ENCODE measurements at places on chromosomes 16 and 17.
A peak's percentile ranks its signal among the peaks of the same experiment; 100 is the strongest.

DNA sequence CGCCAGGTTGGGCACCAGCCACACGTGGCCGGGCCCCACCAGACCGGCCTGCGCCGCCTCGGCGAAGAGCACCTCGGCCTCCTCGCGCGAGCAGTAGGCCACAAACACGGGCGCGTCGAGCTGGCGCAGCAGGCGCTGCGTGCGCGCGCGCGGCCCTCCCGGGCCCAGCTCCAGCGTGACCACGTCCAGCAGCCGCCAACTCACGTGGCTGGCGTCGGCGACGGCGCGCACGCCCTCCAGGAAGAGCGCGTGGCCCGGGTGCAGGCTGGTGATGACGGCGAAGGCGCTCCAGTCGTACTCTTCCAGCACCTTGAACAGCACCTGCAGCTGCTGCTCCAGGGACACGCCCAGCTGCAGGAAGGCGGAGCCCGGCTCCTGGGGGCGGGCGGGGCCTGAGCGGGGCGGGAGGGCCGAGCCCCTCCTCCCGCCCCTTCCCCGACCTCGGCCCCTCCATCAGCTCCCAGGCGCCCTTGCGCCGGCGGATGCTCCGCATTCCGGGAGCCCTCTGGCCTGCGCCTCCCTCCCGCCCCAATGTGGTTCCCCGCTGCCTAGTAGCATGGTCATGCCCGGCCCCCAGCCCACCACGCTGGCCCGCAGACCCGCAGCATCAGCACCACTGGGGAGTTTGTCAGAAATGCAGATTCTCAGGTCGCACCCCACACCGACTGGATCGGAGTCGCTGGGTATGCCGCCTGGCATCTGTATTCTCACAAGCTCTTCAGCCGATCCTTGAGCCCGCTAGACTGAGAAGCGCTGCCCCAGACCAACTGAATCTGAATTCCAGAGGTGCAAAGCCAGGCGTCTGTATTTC lies 7.2 kb downstream of the GRIN2C start:
- peak; percentile 73 for DNase-seq

DNA sequence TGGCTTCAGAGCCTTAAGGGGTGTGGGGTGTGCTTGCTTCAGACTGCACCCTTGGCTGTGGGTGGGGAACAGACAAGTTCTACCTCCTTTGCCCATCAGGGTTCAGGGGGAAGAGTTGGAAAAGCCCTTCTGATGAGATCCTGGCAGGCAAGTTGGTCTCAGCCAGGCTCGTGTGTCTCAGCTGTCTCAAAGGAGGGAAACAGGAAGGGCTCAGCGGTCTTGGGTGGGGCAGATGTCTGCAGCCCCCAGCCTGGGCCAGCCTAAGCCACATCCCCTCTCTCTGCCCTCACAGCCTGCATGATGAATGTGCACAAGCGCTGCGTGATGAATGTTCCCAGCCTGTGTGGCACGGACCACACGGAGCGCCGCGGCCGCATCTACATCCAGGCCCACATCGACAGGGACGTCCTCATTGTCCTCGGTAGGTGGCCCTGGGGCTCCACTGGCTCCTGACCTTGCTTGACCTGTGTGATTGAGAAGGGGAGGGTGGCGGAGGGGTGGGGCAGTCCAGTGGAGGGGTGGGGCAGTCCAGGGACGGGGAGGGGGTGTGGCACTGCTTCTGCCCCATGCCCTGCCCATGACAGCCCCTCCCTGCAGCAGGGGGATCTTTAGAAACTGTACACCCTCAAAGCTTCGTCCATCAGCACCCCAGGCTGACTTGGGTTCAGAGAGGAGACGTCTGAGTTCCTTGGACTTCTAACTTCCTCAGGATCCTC lies 199.5 kb downstream of the PRKCB start:
- no peak for DNase-seq

- no peak for DNase-seq
Observed at GRCh38 chr17:69810326-69810965, 264.6 kb upstream of the KCNJ16 start.

DNA sequence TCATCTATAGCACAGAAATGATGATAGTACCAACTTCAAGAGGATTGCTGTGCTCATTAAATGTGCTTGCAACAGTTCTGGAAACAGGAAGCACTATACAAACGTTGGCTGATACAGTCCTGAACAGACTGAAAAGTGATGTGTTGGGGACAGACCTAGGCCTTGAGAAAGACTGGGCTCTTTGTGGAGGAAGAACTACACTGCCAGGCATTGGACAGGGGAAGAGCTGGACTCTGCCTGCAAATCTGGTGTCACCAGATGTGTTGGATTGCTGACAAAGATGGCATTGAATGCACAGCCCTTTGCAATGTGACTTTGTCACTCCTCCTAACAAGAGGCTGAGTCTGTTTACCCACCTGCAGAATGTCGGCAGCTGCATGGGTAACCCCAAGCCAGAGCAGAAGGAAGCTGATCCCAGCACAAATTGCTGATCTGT lies 12.4 kb upstream of the ST6GALNAC2 start:
- no peak for DNase-seq

DNA sequence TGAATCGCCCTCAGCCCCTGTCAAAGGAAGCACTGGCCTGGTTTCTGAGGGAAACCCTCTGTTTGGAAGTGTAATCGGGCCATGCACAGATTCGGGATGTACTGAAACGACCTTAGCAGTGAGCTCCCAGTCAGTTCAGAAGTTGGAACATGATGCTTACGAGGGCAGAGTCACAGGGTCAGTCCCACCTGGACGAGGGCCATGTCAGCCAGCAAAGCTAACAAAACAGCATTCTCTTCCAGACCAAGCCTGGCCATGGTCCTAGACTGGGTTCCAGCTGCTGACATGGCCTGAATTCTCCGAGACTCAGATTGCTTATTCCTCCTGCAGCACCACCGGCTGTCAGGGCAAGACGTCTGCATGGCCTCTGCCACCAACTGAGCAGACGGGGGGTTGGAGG lies 192.2 kb upstream of the WSCD1 start:
- DNase-seq, result no peak

- no peak for DNase-seq
Observed at GRCh38 chr17:36525888-36526287, 8.8 kb downstream of the MYO19 start.

- peak; percentile 56 for DNase-seq
Observed at GRCh38 chr16:86016201-86016965, 117.4 kb downstream of the IRF8 start.

- DNase-seq, result no peak
Observed at GRCh38 chr17:71180801-71181385, 939.9 kb upstream of the SOX9 start.

DNA sequence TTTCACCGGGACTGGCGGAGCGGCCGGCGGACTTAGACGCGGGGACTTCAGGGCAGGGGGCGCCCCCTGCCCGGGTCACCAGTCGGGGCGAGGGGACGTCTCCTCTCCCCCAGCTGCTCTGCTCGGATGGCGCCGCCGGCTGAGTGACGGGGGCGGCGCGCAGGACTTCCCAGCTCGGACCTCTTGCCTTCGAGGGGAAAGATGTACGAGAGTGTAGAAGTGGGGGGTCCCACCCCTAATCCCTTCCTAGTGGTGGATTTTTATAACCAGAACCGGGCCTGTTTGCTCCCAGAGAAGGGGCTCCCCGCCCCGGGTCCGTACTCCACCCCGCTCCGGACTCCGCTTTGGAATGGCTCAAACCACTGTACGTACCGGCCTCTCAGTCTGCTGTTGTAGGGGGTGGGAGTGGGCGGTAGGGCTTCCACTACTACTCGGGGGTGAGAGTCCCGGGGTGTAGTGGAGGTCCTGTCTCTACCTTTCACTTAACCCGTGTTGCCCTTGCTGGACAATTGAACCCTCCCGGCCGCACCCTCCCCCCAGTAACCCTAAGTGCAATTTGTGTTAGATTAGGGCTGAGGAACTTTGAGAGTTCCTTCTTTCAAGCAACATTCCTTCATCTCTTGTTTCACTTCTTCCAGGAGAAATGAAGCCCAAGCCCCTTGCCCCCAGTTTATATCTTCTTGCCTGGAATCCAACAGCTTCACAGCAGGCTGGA lies 21.9 kb downstream of the GJD3 start:
- DNase-seq, result no peak

- no peak for DNase-seq
Observed at GRCh38 chr16:5005916-5006315, 27.8 kb downstream of the NAGPA start.

DNA sequence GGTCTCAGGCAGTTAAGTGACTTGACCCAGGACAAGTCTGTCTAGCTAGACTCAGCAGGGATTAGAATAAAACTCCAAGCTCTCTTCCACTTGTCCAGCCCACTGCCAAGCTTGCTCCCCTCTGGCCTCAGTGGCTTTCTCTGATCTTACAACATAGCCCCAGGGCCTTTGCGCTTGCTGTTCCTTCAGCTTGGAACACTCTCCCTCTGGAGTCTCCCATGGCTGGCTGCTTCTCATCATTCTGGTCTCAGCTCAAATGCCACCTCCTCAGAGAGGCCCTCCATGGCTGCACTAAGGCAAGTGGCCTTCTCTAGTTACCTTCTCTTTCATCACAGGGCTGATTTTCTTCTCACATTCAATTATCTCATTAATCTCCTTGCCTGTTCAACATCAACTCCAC lies 1.1 kb downstream of the TVP23A start:
- DNase-seq, result no peak

DNA sequence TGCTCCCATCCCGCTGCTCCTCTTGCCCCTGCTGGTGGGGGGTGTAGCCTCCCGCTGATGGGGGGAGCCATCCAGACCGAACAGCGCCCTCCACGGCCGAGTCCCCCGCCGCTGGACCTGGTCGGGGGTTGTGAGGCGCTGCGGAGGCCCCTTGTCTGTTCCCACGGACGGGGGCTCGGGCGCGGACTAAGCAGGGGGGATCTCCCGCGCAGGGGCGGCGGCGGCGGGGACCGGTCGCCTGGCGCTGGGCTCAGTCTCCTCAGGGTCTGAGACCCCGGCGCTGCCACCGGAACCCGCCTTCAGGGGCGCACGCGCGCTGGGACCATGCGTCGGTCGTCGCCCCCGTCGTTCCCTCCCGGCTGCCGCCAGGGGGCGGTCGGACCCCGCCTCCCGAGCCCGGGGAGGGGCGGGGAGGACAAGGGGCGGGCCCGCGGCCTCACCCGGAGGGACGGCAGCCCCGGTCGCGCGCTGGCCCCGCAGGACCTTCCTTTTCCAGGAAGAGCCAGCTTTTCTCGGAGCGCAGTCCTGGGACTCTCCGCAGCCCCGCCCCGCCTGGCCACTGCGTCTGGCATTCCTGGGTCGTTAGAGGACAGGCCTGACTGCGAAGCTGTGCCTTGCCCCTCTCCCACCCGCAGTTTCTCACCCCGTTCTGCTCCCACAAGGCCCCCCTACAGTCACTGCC lies 6.3 kb upstream of the IL32 start:
- peak; percentile 94 for DNase-seq

DNA sequence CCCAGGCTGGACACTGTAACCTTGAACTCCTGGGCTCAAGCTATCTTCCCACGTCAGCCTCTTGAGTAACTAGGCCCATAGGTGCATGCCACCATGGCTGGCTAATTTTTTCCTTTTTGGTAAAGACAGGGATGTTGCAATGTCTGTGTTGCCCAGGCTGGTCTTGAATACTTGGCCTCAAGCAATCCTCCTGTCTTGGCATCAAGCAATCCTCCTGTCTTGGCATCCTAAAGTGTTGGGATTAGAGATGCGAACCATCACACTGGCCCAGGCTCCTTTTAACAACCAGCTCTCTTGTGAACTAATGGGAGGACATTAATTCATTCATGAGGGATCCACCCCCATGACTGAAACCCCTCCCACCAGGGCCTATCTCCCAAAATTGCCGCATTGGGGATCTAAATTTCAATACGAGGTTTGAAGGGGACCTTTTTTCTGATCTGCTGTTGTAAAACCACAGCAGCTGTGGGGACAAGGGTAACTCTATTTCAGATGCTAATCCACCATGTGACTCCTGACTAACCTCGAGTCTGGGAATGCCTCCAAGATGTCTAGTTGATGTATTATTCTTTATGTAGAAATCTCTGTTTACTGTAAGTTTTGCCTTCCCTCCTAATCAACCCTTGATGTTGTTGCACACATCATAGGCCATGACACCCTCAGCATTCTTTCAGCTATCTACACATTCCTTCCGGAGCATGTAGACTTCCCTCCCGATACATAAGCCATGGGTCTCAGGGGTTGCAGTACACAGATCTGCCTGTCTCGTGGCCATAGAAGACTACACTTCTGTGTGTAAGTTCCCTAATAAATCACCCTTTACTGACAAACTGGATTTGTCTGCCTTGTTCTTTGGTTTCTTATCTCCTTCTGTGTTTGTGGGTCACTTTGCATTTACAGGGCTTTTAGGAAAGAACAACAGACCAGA lies 37.6 kb downstream of the RNF112 start:
- DNase-seq, result no peak

DNA sequence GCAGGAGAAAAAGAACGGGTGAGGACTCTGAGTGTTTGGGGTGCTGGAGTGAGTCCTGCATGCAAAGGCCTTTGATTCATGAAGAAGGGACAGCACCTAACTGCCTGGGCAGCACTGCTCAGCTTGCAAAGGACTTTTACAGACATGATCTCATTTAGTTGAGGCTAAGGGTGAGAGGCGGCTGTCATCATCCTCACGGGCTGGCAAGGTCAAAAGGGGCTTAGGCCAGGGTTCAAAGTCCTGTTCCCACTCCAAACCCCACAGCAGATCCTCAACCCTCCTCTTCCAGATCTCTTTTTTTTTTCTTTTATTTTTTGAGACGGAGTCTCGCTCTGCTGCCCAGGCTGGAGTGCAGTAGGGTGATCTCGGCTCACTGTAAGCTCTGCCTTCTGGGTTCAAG lies 4.8 kb downstream of the RHBDF2 start:
- DNase-seq, result no peak

- DNase-seq, result no peak
Observed at GRCh38 chr17:74917430-74917829, 5.6 kb downstream of the USH1G start.

GRCh38 chr17:59754552-59754951 lies 47.1 kb downstream of the VMP1 start:
- DNase-seq, result peak; percentile 80

DNA sequence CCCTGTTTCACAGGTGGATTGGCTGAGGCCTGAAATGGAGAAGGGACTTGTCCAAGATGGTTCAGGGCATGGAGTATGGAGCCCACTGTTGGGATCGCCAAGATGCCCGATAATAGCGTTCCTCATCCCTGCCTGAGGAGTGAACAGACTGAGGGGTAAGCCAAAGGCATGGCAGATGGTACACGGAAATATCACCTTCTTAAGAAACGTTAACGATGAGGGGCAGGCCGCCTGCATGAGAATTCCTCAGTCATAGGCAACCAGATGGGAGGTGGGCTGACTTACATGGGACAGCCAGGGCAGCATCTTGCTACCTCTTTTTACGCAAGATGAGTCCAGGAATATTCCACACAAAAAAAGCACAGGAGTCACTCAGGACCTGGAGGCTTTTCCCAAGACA lies 188.1 kb downstream of the CCDC182 start:
- DNase-seq, result no peak

GRCh38 chr17:70324031-70324430 lies 154.7 kb downstream of the KCNJ2 start:
- no peak for DNase-seq

- DNase-seq, result no peak
Observed at GRCh38 chr16:85805442-85806045, 6.0 kb downstream of the COX4I1 start.

- peak; percentile 65 for DNase-seq
Observed at GRCh38 chr17:4881761-4882555, 17.4 kb upstream of the C17orf107 start.

All from activated CD4-positive, alpha-beta T cell treated with anti-CD3 and anti-CD28 coated beads, Interleukin-2, Interleukin-6, amounts not matched to agents 100 ng/mL and 50 ng/mL, durations not matched to agents 16 hours and 8 hours (primary cell).